Mesendoderm (in vitro differentiated cells): ENCODE measurements at places on chromosomes 12 and 14.

DNA sequence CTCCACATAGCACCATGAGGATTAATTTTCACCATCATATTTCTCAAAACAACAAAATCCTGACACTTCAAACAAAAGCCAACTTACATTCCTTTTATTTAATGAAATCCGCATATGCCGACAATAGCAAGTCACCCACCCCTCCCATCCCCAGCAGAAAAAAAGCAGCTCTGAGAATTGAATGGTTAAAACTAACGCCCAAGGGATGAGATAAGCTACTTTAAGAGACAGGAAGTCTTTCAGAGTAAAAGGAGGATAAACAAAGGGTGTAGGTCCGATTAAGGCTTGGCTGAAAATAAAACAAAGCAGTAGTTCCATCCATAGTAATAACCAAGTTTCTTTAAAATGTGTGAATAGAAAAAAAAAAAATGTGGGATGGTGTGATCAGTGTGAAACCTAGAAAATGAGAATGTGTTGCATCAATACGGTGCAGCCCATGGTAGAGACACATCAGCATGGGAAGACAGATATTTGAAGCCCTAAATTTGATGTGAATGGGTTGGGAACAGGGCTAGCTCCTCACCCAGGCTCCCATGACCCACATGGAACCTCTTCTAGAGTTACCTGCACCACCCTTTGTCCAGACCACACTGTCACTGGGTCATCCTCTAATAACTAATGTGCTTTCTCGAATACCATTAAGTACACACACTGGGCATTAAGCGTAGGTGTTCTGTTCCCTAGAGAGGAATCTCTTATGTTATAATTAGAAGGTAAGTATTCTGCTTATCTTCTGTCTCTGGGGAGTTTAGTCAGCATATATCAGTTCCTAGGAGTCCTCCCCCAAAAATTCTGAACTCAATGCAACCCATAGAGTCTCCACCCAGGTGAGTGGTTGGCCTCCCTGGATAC, 31.7 kb downstream of the RTRAF start:
- DNase-seq = peak; percentile 83

DNA sequence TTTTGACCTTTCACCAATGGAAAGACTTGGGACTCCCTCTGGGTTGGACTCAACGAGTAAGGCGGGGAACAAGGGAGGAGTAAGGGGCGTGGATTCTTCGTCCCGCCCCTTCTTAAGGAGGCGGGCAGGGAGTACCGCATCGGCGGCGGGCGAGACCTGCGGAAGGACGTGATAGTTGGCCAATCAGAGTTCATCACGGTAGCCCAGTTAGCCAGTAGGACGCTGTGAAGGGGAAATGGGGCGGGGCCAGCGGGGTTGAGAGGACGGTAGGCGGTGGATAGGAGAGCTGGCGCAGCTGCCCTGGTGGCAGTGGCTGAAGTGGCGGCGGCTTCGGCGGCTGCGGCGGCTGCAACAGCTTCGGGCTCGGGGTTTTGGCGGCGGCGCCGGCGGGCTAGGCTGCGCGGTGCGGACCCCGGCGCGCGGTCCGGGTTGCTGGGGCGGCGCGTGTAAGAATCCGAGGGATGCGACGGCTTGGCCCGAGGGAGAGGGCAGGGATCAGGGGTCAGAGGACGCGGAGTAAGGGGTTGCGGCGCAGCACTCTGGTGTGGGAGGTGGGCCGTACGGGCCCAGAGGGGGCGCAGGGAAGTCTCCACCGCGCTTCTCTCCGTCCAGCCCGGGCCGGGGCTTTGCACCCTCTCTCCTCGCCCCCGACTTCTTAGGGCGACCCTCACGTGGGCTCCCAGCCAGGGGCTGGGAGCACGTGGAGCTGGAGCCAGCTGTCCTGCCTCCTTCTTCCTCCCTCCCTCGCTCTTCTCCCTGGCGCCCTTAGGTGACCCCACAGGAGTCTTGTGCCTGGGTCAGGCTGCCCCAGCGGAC, at the start of gene TPCN1:
Gene TPCN1, plus strand, starts transcription at position 284 of the 816 bp plus-strand sequence. CDS start 5,389 bp downstream, outside the sequence.
- DNase-seq = peak; percentile 100

GRCh38 chr12:104399740-104400612, 56.8 kb upstream of the CHST11 start:
- DNase-seq = no peak

GRCh38 chr12:75632442-75632841, 121.0 kb upstream of the KRR1 start:
- no peak for DNase-seq

DNA sequence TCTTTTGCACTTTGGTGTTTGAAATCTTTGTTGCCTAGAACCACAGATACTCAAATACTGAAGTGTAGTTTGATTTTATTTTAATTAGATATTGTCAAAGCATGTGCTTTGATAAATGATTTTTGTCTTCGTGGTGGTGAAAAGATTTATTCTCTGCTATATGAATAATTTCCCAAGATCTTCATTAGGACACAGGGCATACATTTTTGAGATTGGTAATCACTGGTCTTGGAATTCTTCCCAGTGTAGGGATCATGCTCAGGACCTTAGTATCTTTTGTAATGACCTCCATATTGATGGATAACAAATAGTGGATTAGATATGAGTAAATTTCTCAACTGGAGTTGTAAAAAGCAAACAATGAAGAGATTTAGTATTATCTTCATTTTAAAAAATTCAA, 28.2 kb downstream of the TBK1 start:
- no peak for DNase-seq

- DNase-seq = no peak
Observed at GRCh38 chr14:77219591-77219990, 38.0 kb downstream of the TMEM63C start.

- no peak for DNase-seq
Observed at GRCh38 chr12:75550401-75551240, 39.2 kb upstream of the KRR1 start.

DNA sequence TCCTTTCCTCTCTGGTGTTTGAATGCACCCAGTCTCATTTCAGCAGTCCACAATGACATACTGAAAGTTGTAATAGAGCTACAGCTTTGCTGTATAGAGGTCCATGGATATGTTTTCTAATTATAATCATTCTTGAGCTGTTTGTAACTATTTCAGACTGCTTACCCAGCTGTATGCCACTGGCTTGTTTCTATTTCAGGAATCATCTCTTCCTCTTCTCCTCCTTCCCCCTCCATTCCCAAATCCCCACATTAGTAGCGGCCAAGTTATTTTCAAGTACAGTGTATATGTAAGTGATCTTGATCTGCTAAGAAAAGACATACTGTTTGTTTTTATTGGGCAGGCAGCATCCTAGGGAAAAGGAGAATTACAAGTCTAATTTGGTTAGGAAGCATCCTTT, 775.0 kb downstream of the DIO2 start:
- no peak for DNase-seq

DNA sequence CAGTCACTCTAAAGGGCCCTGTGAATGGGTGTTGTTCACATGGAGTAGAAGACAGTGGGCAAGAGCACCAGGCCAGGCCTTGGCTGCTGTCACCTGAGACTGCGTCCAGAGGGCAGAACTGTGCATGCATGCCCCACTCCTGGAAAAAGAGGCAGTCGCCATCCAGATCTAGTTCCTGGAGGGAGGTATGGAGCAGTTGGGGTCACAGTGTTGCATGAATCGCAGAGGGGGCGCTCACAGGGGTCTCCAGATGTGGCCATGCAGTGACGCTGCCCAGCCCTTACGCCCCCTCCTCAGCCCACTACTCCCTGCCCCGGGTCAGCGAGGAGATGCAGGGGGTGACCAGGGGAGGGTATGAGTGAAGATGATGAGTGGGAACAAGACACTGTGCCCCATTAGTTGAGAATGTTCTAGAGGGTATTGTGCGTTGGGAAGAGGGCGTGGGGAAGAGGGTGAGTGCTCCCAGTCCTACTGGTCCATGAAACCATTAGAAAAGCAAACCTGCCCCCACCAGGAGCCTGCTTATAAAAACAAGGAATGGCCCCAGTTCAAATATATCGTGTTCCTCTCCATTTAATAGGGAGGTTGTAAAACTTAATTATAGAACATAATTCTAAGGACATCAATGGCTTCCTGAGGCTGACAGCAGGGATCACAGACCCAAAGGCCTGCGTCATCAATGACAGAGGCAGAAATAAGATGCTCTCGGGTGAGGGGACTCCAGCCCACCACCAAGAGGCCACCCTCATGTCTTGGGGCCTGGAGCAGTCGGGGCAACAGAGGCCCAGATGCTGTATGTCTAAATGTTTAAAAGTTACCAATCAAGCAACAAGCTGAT, 32.2 kb upstream of the BCL7A start:
- no peak for DNase-seq

- DNase-seq = no peak
Observed at GRCh38 chr14:75909630-75910029, 72.2 kb downstream of the TGFB3 start.

- peak; percentile 21 for DNase-seq
Observed at GRCh38 chr12:25377469-25378177, 126.9 kb upstream of the KRAS start.

DNA sequence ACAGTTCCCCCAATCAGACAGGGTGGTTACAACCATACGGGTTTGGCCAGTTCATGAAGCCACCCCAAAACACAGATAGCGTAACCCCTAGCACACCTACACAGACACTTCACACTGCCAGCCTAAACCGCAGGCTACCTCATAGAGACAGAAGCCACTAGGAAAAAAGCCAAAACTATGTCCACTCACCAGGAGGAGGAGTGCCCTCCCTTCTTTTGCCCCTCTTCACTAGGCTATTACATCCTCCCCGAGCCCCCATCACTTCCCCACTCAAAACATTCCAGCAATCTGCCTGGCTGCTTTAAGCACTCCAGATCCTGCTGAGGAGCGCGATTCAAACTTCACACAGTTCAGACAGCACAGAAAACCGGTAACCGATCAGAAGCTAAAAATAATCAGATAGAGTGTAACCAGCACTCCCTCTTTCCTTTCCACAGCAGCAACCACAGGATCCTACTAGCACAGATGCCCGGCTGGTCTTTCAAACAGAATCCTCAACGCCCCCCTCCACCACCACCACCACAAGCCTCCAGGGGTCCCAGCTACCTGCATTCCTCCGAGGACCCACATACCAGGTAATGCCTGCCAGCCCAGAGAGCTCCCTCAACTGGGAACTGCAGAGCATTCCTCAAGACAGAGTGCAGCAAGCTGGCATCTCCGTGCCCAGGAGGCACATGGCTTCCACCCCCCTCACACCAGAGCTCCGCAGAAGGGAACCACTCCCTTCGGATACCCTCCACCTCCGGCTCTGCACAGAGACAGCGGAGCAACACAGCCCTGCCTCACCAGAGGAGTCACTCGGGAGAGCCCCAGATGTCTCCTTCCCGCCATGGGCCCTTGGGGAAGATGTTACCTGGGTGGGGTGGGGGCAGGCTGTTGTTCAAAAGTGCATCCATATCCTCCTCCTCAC, 1.5 kb downstream of the CHD4 start:
- DNase-seq = peak; percentile 49

GRCh38 chr12:51752234-51752889, 96.2 kb downstream of the FIGNL2 start:
- DNase-seq = peak; percentile 9

DNA sequence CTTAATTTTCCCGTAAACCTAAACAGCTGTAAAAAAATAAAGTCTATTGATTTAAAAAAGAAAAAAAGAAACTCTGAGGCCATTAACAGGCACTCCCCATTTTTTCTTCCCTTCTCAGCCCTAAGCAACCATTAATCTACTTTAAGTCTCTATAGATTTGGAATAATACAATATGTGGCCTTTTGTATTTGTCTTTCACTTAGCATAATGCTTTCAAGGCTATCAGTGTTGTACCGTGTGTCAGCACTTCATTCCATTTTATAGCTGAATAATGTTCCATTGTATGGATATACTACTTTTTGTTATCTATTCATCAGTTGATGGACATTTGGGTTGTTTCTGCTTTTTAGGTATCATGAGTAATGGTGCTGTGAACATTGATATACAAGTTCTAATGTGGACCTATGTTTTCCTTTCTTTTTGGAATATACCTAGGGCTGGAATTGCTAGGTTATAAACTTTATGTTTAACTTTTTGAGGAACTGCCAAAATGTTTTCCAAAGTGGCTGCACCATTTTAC, 15.7 kb downstream of the CREBL2 start:
- no peak for DNase-seq

DNA sequence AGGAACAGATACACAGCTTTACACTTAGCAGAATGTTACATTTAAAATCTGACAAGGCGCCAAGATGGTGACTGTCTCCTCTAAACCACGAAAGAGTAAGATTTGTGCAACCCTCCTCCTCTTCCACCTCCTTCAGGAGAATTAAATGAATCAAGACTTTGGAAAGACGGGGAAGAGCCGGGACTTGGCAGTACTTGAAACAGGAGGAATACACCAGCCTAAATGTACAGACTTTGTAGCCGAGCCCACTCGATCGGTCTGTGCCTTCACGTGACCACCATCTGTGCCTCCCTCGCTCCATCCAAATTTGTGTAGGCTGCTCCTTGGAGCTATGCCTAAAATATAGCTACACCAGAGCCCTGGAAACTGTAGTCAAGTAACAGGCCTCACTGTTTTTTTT, 38.3 kb downstream of the SSPN start:
- no peak for DNase-seq

GRCh38 chr14:95296966-95297365, 22.7 kb downstream of the CLMN start:
- DNase-seq = no peak

DNA sequence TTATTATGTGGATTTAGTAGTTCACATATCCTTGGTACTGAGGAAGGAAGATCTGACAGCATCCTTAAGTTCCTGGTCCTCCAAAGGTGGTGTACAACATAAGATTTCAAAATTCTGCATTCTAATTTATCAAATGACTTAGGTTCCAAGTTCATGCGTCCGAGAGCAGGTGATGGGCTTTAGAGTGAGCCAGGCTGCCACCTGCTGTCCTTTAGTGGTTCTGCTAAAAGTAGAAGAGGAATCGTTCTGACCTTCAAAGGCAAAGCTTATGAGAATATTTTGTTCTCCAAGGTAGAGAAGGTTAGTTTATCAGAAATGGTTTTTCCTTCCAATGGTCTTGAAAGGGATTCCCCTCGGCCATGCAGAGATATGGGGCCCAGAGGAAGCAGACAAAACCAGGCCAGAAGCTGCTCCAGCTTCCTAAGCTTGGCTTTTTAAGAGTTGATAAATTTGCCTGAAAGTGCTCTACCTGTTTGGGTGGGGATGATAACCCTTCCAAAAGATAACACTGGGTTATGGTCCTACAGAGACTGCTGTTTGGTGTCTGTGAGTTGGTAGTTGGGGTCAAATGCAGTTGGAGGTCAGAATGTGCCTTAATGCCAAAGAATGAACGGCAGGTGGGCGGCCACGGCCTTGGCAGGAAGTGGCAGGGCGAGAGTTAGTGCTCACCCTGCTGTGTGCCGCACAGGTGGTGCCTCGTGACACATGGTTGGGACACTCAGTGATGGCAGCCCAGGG, 29.1 kb upstream of the LRTM2 start:
- peak; percentile 63 for DNase-seq

DNA sequence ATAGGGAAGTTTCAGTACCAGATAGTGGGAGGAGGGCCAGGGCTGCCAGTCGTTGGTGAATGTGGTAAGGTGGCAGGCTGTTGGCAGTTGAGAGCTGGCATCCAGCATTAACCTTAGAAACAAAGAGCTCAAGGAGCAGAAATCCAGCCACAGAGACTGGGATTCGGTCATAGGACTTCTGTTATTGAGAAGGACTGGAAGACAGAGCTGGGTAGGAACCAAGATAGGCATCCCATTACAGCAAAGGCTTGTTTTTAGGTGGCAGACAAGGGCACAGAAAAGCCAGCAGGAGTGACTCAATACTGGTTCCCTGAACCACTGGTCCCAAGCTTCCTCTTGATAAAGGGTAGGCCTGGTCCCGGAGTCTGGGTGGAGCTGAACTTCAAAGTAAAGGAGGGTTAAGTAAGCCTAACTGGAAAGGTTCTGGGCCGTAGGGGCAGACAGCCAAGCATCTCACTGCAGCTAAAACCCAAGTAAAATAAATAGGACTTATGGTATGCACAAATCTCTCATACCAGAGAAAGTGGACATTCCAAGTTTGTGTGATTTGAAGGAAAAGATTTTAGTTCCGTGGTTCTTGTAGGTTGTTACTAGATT, 147.9 kb downstream of the ETV6 start:
- DNase-seq = peak; percentile 53
